ENCODE measurements at places on chromosomes 1 and 21. TPM values are rescaled to one million over a fixed set of nuclear protein-coding genes. Genes with fewer than 3 reads are reported as not detected.
A peak's percentile ranks its signal among the peaks of the same experiment; 100 is the strongest.

- no peaks in the 10 kb centered on the region for H3K36me3 ChIP-seq
- H3K4me1 ChIP-seq, result no peaks in the 10 kb centered on the region
- no peak overlapping the region for H3K4me3 ChIP-seq
Measured at GRCh38 chr1:5551274-5551975, 440.8 kb downstream of the NPHP4 start.

DNA sequence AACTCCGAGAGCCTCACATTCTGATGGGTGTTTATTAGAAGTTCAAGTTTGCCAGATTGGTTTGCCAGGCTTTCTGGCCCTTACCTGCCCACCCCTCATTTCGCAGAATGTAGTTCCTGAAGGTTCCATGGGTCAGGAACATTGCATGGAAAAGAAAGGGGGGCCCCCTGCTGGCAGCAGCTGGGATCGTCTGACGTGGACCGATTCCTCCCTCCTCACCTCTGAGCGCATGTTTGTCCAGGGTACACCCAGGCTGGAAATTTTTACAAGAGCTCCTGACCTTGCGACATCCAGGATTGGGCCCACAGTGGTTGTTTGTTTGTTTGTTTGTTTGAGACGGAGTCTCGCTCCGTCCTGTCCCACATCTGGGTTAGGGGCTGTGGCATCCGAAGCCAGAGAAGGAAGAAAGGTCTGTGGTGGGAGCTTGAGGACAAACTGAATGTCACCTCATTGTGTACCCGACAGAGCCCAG is 126.0 kb upstream of the TMEM51 start:
- no peaks in the 10 kb centered on the region for H3K27me3 ChIP-seq
- peak; percentile 81 for DNase-seq
- H3K27ac ChIP-seq, result no peak overlapping the region

Gene LCE3D
- total RNA-seq, result not detected

Gene RNF186
- total RNA-seq, result 1.4 TPM

DNA sequence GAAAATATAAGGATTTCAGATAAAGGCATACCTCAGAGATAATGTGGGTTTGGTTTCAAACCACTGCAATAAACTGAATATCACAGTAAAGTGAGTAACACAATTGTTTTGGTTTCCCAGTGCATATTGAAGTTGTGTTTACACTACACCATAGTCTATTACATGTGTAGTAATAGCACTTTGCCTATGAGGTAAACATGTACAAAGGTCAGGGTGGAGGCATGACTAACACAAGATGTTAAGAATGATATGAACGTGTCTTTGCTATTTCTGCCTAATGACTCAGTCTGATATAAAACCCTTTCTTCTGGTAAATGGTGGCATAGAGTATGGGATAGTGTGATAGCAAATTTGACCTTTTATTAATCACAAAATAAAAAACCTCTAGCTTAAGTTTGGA is 621.5 kb upstream of the ADGRL2 start:
- no peaks in the 10 kb centered on the region for H3K36me3 ChIP-seq
- peak; percentile 64 for DNase-seq
- no peaks in the 10 kb centered on the region for H3K27me3 ChIP-seq
- H3K4me3 ChIP-seq, result no peak overlapping the region

- DNase-seq, result peak; percentile 83
- H3K27ac ChIP-seq, result peak within 1 kb of the TSS; percentile 88
- no peaks in the 10 kb centered on the region for H3K36me3 ChIP-seq
- peak within 1 kb of the TSS; percentile 66 for H3K4me3 ChIP-seq
Measured at GRCh38 chr1:147225193-147225730, at the start of gene FMO5. Gene FMO5 (minus strand): TSS chr1:147225339. CDS start chr1:147225029, 310 bp downstream.

DNA sequence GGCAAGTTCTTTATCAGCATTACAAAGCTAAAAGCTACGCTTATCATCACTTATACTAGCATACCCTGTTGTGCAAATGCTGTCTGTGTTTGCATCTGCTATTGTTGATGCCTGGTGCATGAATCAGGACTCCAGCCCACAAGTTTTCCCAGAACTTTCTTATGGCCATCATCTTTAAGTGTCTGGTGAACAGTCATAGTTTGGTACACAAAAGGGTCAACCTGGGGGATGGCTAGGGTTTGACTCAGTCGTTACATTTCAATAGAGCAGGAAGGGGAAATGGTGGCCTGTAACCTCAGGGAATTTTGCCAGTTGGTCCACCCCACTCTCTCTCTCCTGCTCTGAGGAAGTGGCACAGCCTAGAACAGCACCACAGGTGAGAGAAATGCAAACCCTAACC is 35.4 kb downstream of the SELL start:
- DNase-seq, result no peak
- no peaks in the 10 kb centered on the region for H3K27me3 ChIP-seq
- H3K4me1 ChIP-seq, result no peaks in the 10 kb centered on the region
- H3K4me3 ChIP-seq, result no peak overlapping the region
- no peaks in the 10 kb centered on the region for H3K36me3 ChIP-seq
- no peak overlapping the region for H3K27ac ChIP-seq

Gene CENPF
- total RNA-seq, result 18.3 TPM

GRCh38 chr1:89681045-89681729 is 48.3 kb downstream of the LRRC8C start:
- no peak overlapping the region for H3K27ac ChIP-seq
- DNase-seq, result no peak
- no peaks in the 10 kb centered on the region for H3K36me3 ChIP-seq
- no peak overlapping the region for H3K4me3 ChIP-seq

DNA sequence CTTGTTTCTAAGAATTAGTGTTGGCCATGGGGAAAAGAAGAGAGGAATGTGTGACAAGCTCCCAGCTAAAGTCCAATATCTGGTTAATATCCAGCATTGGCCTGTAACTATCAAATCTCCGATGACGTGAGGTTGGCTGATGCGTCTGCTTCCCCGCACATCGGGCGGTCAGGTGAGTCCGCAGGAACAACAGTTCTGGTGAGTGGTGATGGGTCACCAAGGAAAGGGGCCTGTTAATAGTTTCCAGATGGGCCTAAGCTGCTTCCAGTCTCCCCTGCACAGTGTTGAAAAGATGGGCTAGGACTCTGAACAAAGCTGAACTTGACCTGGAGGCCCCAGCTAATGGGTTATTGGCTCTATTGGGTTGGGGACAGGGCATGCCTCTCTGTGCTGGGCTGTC is 193.1 kb upstream of the EDN2 start:
- no peak overlapping the region for H3K27ac ChIP-seq
- no peak for DNase-seq
- no peaks in the 10 kb centered on the region for H3K36me3 ChIP-seq
- H3K4me1 ChIP-seq, result peaks cover 11% of the 10 kb centered on the region
- H3K4me3 ChIP-seq, result no peak overlapping the region

- DNase-seq, result peak; percentile 28
- H3K36me3 ChIP-seq, result no peaks in the 10 kb centered on the region
- H3K27ac ChIP-seq, result peak overlapping the region; percentile 21
- peaks cover 13% of the 10 kb centered on the region for H3K4me1 ChIP-seq
- no peak overlapping the region for H3K4me3 ChIP-seq
- H3K27me3 ChIP-seq, result no peaks in the 10 kb centered on the region
Measured at GRCh38 chr1:229003233-229004031, 267.5 kb upstream of the RAB4A start.

GRCh38 chr1:165313903-165314302 is 42.6 kb downstream of the LMX1A start:
- H3K36me3 ChIP-seq, result no peaks in the 10 kb centered on the region
- no peak for DNase-seq
- no peaks in the 10 kb centered on the region for H3K4me1 ChIP-seq
- H3K27ac ChIP-seq, result no peak overlapping the region

Gene DOP1B
- 9.1 TPM for total RNA-seq

Gene TDRD10
- not detected for total RNA-seq

DNA sequence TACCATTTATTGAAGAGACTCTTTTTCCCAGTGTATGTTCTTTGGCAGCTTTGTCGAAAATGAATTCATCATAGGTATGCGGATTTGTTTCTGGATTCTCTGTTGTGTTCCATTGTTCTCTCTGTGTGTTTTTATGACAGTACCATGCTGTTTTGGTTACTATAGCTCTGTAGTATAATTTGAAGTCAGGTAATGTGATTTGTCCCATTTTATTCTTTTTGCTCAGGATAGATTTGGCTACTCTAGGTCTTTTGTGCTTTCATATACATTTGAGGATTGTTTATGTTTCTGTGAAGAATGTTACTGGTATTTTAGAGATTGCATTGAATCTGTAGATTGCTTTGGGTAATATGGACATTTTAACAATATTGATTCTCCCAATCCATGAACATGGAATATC is 5.4 kb upstream of the KLHL12 start:
- no peak overlapping the region for H3K4me3 ChIP-seq
- no peak for DNase-seq
- H3K27ac ChIP-seq, result no peak overlapping the region
- H3K27me3 ChIP-seq, result no peaks in the 10 kb centered on the region
- no peaks in the 10 kb centered on the region for H3K4me1 ChIP-seq
- no peaks in the 10 kb centered on the region for H3K36me3 ChIP-seq

DNA sequence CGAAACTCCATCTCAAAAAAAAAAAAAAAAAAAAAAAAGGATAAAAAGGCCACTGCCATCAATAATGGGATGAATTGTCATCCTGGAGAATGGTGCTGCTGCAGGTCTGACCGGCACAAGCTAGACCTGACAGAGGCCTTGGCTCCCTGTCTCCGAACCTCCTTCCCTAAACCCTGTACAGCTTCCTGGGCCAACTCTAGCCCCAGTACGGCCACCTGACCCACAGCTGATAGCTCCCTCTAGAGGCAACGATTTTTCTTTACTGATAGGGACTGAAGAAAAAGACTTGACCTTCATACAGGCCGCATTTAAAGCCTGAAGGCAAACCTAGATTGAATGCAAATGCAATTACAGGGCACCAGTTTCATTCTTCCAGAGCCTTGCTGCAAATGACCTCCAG is 30.7 kb downstream of the NOL9 start:
- no peaks in the 10 kb centered on the region for H3K36me3 ChIP-seq
- H3K4me1 ChIP-seq, result peaks cover 14% of the 10 kb centered on the region
- H3K27me3 ChIP-seq, result no peaks in the 10 kb centered on the region
- no peak overlapping the region for H3K4me3 ChIP-seq
- H3K27ac ChIP-seq, result no peak overlapping the region

DNA sequence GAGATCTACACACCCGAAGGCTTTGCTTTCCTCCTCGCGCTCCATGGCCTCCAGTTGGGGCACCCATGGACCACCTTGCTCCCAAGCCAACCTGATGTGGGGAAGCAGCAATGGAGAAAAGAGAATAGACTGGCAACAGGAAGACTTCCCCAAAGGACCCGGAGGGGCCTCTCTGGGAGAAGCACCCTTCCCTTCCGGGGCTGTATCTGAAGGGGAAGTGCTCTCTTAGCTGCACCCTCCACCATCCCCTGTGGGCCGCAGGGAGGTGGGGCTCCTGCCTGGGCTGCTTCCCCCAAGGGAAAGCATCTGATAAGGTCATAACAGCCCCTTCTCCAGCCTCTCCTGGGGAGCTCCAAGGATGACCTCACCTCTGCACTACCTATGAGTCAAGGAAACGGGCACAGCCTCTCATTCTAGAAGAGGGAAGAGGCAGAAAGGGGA is 100.2 kb downstream of the RIPK4 start:
- no peak overlapping the region for H3K4me3 ChIP-seq
- no peak for DNase-seq
- H3K4me1 ChIP-seq, result peaks cover 25% of the 10 kb centered on the region
- H3K27me3 ChIP-seq, result no peaks in the 10 kb centered on the region

- no peaks in the 10 kb centered on the region for H3K36me3 ChIP-seq
- H3K4me3 ChIP-seq, result no peak overlapping the region
- H3K27me3 ChIP-seq, result peaks cover 38% of the 10 kb centered on the region
- H3K4me1 ChIP-seq, result peaks cover 5% of the 10 kb centered on the region
- H3K27ac ChIP-seq, result no peak overlapping the region
- DNase-seq, result no peak
Measured at GRCh38 chr1:54982739-54983138, 2.3 kb downstream of the TMEM61 start.

Gene KPRP
- not detected for total RNA-seq

Gene CELA3A
- 2.2 TPM for total RNA-seq
